ENCODE measurements at places on chromosomes 16 and 17.

GRCh38 chr17:75061618-75062017 is 14.6 kb downstream of the KCTD2 start:
- no peak for DNase-seq
- peaks cover 14% of the 10 kb centered on the region for H3K4me1 ChIP-seq
- H3K4me3 ChIP-seq, result no peak overlapping the region
- no peak overlapping the region for H3K27ac ChIP-seq

- no peak overlapping the region for H3K4me3 ChIP-seq
- H3K36me3 ChIP-seq, result no peaks in the 10 kb centered on the region
- no peak overlapping the region for H3K27ac ChIP-seq
- DNase-seq, result no peak
- no peaks in the 10 kb centered on the region for H3K4me1 ChIP-seq
Observed at GRCh38 chr16:66481081-66481942, 54.2 kb downstream of the BEAN1 start.

DNA sequence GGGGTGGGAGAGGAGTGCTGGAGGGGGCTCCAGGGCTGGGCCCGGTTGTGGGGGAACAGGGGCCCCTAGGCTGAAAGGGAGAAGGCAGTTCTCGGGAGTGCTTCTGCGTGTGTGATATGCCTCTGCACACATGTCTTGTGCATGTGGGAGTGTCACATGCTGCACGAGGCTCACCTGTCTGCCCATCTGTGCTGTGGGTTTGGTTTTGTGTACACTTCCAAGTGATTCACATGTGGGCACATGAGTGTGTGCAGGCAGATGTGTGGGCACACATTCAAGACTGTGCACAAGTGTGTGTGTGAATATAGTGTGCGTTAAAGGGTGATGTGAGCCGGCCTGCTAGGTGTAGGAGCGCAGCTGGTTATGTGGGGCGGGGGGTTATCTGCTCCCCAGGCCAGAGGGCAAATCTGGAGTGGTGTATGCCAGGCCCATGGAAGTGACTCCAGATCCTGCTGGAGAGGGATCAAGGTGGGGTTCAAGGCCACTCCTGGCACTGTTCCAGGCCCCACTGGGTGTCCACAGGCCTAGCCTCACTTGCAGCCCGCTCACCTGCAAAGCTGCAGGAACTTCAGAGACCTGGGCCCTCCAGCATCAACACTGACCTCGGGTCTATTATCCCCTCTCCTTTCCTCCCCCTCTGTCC is 3.8 kb upstream of the BAHCC1 start:
- H3K27me3 ChIP-seq, result no peaks in the 10 kb centered on the region
- DNase-seq, result no peak

- no peak overlapping the region for H3K4me3 ChIP-seq
- H3K27me3 ChIP-seq, result no peaks in the 10 kb centered on the region
- no peak overlapping the region for H3K27ac ChIP-seq
- no peaks in the 10 kb centered on the region for H3K4me1 ChIP-seq
Observed at GRCh38 chr17:53722407-53722806, 100.3 kb upstream of the KIF2B start.
